GOT3 (cell line): ENCODE measurements at places on chromosomes 5 and 9.

GRCh38 chr5:89967771-89968444 lies 441.6 kb downstream of the CETN3 start:
- DNase-seq, result no peak

- DNase-seq, result no peak
Measured at GRCh38 chr5:62767077-62767476, 188.5 kb downstream of the LRRC70 start.

DNA sequence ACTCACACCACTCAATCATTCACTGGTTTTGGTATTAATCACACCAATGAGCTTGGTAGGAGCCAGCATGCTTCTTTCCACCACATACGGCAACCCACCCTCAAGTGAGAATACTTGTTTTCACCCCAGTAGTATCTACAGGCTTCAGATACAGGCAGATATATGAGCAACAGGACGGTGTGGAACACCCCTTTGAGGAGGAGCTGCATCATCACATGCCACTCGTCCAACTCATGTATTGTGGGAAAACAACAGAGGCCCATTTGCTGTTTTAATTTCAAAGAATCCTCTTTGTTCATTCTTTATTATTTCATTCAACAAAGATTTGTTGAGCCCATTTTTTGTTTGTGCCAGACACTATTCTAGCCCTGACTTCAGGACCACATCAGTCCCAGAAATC lies 46.0 kb downstream of the RORB start:
- no peak for DNase-seq

- no peak for DNase-seq
Measured at GRCh38 chr9:111253742-111254437, 76.1 kb downstream of the OR2K2 start.

DNA sequence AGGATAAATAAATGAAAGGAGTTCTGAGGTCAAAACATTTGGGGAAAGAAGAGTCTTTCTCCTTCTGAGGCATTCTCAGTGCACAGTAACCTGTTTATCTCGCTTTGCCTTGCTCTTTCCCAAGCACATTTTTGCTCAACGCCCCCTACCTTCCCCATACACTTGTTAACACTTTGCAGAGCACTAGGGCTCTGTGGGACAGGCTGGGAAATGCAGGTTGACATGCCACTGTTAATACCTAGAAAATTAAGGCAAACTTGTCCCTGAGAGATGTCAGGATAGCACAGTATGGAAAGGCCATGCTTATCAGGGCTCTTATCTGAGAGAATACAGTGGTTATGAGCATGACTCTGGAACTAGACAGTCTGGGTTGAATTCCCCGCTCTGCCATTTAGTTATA lies 152.0 kb downstream of the DOCK8 start:
- DNase-seq, result no peak

DNA sequence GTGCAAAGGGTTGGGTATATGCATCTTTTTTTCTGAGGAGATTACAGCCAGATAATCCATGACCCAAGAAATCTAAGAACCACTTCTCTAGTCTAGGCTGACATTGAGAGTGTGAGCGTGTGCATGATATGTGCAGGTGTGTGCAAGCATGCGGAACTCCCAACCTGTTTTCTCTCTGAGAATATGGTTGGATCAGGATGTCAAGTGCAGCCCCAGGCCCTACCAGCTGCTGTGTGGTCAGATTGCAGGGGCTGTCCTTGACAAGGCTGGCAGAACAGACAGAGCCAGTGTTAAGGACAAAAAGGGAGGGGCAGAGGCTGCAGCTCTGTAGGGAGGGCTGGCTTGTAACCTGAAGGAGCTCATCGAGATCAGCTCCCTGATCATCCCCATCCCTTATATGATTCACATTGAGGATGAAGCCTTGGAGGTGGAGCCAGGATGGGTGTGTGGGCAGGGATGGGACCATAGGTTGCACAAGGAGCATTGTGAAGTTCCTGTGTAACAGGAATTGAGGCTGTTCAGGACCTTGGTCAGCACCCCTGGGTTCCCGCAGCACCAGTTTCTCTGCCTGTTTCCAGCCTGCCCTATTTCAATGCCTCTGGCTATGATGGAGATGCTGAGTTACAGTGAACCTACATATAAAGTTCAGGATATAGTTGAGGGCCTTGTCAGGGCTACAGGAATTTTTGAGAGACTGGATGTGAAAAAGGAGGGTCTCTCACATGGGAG lies 52.6 kb upstream of the ARAP3 start:
- DNase-seq, result no peak

DNA sequence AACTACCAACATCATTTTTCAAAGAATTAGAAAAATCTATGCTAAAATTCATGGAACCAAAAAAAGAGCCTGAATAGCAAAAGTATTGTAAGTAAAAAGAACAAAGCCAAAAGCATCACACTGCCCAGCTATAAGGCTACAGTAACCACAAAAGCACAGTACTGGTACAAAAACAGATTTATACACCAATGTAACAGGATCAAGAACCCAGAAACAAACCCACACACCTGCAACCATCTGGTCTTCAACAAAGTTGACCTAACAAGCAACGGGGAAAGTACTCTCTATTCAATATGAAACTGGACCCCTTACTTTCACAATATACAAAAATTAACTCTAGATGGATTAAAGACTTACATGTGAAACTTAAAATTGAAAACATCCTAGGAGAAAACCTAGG lies 94.2 kb upstream of the TARS1 start:
- no peak for DNase-seq

- no peak for DNase-seq
Measured at GRCh38 chr9:33202552-33203201, 35.5 kb upstream of the B4GALT1 start.

- no peak for DNase-seq
Measured at GRCh38 chr5:122291000-122291901, 20.8 kb upstream of the SNCAIP start.

GRCh38 chr9:83533296-83533695 lies 4.9 kb downstream of the FRMD3 start:
- no peak for DNase-seq

GRCh38 chr5:110957934-110958333 lies 113.6 kb upstream of the TSLP start:
- no peak for DNase-seq

GRCh38 chr5:127586066-127586770 lies 62.7 kb upstream of the CTXN3 start:
- no peak for DNase-seq

GRCh38 chr9:82080265-82080664 lies 91.7 kb downstream of the SPATA31D1 start:
- no peak for DNase-seq

DNA sequence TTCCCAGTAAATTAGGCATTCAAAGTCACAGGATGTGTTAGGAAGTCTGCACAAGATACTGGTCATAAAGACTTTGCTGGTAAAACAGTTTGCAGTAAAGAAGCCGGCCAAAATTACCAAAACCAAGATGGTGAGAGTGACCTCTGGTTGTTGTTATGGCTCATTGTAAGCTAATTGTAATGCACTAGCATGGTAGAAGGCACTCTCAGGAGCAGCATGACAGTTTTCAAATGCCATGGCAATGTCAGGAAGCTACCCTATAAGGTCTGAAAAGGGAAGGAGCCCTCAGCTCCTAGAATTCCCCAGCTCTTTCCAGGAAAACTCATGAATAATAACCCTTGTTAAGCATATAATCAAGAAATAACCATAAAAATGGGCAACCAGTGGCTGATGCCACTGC lies 64.3 kb upstream of the TNC start:
- DNase-seq, result no peak

DNA sequence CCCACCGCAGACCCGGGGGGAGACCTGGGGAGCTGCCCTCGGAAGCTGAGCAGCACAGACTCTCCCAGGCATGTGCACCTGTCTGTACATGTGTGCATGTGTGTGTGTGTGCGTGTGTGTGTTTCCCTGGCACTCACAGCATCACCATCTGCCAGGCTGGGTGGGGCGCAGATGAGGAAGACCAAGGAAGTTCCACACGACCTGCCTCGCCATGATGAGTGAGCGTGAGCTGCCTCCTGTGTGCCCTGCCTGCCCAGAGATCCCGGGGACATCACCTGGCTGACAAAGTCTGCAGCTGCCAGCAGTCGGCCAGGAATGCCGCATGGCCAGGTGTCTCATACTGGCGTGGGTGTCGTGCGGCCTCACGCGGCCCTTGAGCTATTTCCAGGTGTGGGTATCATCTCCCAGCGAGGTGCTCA lies 4.0 kb upstream of the GPSM1 start:
- no peak for DNase-seq

DNA sequence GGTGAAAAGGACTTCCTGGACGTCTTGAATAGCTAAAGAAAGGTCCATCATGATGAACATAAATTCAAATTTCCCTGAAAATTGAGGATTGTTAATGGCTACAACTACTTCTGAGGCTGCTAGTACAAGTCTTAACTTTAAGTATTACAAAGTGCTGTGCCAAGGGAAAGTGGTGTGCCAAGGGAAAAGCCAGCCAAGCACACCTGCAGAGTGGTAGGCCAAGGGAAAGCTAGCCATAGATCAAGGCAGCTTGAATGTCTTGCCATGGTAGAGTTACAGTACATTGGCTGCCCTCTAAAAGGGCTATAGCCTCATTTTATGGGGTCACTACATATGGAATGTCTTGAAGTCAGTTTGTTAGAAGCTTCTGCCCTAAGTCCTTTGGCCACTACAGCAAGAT lies 64.2 kb downstream of the SPEF2 start:
- DNase-seq, result no peak

DNA sequence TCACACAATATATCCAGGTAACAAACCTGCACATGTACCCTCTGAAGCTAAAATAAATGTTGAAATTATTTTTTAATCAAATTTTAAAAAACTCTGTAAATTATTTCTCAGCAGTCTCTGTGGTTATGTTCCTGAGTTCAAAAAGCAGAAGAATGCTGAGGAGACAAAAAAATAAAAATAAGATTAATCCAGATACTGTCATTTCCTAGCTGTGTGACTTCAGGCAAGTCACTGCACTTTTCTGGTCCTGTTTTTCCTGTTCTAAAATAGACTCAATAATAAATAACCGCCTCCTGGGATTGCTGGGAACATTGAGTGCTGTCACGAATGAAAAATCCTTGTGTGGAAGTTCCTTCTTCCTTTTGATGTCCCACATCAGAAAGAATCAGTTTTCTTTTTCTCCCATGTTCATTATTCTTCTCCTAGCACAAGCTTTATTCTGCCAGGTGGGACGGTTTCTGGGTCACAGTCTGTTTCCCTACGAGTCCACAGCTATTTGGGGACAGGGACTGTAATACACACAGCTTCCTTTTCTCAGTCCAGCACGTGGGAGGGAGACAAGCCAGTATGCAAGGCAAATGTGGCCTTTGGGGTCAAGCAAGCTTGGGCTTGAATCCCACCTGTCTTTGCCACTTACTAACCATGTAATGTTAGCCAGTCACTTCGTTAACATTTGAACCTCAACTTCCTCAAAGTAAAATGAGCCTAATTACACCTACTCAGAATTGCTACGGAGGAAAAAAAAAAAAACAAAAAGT lies 156.9 kb downstream of the TRIM32 start:
- no peak for DNase-seq

DNA sequence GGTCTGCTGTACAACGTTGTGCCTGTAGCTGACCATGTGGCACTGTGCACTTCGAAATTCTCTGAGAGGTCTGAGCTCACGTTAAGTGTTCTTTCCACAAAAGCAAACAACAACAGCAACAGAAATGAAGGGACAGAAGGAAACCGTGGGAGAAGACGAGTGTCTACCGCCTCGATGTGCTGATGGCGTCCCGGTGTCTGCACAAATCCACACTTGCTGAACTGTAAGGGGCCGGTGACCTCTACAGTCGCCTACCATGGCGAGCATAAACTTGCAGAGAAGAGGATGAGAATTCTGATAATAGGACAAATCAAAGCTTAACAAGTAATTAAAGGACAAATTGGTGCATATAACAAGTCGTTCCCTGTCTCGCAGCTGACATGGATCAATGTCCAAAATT lies 114.0 kb downstream of the ADAMTS2 start:
- no peak for DNase-seq

GRCh38 chr5:124511791-124512190 lies 234.6 kb downstream of the ZNF608 start:
- no peak for DNase-seq

GRCh38 chr5:9439531-9440292 lies 106.2 kb downstream of the SEMA5A start:
- no peak for DNase-seq

DNA sequence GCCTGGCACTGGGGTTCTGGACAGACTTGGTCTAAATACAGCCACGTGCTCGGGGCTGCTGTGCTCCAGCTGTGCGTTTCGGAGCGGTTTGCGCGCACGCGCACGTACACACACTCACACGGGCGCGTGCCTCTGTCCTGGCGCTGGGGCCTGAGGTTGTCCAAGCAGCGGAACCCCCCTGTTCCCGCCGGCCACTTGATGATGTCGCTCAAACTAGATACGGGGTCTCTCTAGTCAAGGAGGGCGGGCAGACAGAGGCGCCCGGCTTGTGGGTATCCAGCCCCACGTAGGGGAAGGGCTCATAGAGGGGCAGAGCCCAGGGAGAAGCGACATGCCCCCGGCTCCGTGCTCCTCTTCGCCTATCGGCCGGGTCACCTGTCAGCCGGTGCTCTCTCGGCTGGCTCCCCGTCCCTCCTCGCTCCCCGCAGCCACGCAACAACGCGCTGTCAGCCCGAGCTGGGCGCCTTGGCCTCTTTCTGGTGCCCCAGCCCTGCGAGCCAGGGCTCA lies 8.9 kb downstream of the NR2F1-AS1 start:
- DNase-seq, result no peak

- no peak for DNase-seq
Measured at GRCh38 chr5:176296-176823, 14.9 kb upstream of the LRRC14B start.

GRCh38 chr5:138937392-138938387 lies 62.6 kb upstream of the LRRTM2 start:
- DNase-seq, result no peak

GRCh38 chr5:149643781-149644180 lies 62.5 kb downstream of the ARHGEF37 start:
- no peak for DNase-seq

DNA sequence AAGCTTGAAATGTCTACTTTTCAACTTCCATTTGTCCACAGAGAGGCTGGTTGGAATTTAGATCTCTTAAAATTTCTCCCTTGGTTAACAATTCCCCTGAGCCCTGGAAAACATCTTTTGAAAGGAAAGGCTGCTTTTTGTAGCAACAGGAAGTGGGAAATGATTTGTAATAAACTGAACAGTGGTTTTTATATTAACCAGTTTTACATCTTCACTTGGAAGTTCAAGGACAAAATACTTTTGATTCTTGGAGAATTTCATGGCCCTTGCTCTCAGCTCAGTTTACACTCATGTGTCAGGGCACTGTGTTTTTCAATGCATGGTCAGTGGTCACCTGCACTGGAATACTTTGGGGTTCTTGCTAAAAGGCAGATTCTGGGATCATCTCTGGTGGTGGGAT lies 9.9 kb downstream of the MLANA start:
- no peak for DNase-seq

DNA sequence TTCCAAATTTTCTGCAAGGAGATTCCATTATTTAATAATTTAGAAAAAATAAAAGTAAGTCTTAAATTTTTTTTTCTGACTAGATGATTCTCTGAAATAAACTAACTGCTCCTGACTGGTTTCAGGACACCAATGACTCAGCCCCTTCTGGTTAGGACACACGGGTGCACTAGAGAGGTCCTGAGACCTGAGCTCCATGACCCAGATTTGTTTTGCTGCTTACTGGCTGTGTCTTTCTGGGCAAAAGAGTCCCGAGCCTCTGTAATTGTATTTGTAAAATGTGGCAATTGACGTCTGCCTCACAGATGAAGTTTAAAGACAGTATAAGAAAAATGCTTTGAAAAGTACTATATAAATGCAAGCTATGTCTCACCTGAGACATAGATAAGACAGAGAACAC lies 89.1 kb downstream of the SLC24A2 start:
- no peak for DNase-seq

- DNase-seq, result no peak
Measured at GRCh38 chr5:180302256-180302655, 10.4 kb upstream of the MAPK9 start.

GRCh38 chr5:35129276-35129675 lies 81.5 kb upstream of the AGXT2 start:
- no peak for DNase-seq
